Cerebellar cortex (tissue), 1 donor: ENCODE measurements at places on chromosomes 4 and X.

DNA sequence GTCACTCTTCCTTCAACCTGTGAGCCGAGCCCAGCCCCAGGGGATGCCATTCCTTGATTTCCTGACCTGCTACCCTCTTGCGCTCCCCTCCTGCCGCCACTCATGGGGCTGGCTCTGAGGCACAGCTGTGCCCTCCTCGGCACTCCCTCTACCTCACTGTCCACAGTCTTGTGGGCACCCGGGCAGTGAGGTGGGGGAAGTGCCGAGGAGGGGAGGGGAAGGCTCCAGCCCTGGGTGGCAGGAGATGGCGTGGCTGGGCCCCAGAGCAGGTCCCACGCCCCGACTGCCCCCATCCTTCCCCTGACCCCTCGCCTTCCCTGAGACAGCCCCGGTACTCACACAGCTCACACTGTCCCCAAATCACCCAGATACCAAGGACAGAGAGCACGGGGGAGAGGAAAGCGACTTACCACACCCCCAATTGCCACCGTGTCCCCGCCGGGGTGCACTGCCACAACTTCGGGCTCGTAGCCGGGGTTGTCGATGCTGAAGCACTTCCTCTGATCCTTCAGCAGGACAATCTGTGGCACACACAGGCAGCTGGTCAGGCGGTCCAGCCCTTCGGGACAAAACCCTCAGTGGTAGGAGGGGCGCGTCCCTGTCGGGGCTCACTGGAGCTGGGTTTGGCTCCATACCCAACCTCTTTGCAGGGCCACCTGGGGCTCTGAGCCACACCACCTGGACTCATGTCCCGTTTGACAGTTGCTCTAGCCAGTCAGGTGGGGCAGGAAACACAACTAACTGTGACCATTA lies 37.9 kb downstream of the WDR1 start:
- DNase-seq = no peak

DNA sequence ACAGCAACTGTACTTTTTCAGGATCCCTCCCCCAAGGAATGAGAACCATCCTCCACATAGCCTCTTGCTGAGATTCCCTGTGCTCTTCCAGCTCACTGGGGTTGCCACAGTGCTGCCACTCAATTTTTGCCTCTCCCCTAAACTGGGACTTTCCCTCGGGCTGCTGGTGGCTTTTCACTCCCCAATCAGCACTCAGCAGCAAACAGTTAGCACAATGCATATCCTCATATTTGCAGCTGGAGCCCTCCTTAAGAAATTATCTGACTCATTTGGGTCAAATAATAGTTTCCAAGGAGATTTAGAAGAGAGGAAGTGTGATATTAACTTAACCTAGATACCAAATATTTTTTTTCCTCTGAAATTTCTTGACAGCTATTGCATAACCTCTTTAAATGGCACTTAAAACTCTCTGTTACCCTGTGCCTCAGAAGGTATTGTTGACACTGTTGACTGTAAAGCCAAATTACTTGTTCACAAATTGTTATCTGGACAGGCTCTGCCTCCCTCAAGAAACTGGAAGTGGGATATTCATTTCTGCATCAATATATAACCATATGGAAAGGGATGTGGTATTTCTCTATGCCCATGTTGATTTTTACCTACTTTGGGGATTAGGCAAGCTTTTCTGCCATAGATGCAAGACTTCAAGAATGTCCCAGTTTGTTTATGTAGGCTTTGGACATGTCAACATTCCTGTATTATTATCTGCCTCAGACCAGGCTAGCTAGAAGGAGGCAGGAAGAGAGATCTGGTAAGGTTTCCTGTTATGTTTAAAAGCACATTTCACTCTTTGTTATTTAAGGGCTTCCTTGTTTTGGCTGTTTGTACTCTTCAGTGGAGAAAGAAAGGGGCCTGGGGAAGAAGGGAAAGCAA lies 58.0 kb downstream of the SEPTIN11 start:
- DNase-seq = no peak

DNA sequence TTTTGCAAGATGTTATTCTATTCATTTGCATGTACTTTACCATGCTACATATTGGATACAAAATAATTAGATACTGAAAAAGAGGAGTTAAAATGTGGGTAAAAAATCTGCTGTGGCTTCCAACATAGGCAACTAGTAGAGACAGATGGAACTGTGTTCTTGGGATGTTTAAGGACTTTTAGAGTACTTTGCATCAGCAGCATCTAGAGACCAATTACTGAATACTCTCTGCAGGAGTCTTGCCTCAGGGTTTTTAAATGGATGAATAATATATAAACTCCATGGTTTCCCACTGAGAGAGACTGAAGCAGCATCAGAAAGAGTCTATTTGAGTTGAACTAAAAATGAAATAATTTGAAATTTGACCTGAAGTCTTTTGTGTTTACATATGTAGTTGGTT lies 676.7 kb downstream of the GALNTL6 start:
- DNase-seq = no peak

GRCh38 chr4:37983951-37984350 lies 23.8 kb downstream of the PTTG2 start:
- no peak for DNase-seq

DNA sequence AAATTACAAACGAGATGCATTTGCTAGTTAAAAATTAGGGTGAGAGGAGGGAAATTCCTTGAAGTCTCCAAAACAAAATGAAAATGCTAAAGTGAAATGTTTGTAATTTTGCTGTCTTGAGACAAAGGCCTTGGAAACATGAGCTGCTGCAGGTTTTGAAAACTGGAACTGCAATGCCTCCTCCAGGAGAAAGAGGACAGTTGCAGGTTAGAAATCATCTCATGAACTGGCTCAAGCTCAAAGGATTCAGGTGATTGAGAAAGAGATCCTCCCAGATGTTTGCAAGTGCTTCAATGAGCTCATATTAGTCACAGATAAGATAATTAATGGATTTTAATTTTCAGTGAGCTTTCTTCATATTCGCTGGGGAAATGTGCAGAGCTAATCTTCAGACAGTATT lies 32.4 kb downstream of the SMPX start:
- peak; percentile 57 for DNase-seq

DNA sequence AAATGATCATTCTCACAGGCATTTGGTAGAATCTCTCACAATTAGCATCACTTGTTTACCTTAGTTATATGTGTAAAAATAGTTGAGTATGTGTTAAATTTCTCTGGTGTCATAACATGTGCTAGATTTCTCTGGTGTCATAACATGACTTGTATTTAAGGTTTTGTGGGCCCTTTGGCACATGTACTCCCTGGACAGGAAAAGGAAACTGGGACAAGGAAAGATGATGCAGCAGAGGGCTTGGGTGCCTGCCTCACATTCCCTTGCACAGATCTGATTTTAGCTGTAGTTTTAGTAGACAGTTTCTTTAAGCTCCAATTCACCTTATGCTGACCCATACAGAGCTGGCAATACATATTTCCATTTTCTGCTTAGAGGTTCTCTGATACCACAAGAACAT lies 726.0 kb downstream of the C4orf33 start:
- DNase-seq = no peak

- no peak for DNase-seq
Measured at GRCh38 chr4:56860781-56861180, 39.3 kb upstream of the SPINK2 start.

DNA sequence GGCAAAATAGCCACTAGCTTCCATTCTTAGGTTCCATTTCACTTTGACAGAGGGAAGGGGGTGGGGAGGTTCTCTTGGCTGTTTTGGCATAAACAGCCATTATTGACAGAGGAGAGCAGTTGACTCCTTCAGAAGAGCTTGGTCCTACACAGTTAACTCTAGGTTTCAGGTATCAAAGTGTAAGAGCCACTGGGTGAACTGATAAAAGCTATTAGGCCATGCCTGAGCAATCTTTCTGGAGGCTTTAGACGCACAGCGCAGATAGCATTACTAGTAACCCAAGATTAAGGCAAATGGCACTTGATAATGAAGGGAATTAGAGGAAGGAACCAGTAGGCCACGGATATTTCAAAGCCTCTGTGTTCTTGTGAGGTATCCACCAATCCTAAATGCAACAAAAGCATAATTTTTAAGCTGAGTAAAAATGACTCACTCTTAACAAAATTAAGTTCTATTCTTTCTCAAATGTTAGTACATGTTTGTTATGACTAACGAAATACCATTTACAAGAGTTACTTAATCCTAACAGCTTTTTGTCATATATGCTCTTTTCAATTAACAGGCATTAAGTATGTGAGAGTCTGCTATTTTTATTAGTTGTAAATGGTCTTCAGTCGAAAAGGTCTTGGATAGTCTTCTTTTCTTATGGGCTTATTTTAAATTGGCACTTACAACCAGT lies 53.6 kb downstream of the SLC7A11 start:
- no peak for DNase-seq

DNA sequence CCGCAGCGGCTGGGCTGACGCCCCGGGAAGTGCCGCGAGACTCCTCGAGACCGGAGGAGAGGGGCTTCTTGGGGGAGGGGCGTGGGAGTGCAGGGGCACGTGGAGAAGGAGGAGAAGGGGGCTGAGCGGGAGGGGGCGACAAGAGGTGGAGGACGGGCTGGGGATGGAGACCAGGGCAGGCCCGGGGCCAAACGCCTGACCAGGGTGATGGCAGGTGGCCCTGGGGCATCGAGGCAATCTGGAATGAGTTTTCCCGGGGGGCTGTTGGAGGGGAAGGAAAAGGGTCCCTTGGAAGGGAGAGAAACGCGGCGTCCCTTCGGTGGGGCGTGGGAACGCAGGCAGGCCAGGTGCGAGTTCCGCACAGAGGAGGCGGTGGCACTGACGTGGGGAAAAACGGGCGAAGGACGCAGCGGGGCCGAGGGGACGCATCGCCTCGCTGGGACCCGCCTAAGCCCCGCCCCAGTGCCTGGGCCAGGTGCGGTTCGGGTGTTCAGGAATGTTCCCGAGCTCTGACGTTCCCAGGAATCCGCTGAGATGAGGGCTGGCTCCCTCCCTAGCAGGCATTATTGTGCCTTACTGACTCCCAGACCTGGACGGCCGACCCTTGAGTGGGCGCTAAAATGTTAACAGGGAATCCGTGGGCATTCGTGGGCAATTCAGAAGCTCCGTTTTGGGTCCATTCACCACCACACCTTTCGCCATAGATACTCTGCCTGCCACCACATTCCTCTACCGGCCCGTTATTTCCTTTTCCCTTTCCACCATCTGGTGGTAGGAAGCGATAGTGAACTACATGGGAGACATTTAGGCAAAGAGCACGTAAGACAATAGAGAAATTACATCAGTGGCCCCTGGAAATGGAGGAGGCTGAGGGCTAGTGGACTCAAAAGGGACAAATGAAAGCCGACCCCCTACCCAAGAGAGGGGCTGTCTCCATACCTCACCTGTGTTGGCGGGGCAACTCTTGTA lies 795 bp upstream of the SH3KBP1 start:
- peak; percentile 78 for DNase-seq
